ENCODE measurements at places on chromosomes 2 and 18.

DNA sequence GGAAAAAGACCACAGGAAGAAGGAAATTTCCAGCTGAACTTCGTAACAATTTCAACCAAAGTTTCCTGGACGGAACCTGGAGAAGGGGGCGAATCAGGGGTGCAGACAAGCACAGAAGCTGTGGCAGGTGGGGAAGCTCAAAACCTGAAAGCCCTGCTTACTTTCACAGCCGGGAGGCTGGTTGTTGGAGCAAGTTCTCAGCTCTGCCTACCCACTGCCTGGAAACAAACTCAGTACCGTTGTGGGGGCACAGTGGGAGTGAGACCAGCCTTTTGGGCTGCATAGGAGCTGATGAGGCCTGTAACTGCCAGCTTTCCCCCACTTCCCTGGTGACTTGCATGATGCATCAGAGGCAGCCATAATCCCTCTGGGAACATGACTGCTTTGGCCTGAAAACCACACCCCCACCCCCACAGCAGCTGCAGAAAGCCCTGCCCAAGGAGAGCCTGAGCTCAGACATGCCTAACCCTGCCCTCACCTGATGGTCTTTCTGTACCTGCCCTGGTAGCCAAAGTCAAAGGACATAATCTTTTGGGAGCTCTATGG lies 207.0 kb upstream of the VWC2L start:
- DNase-seq: no peak

DNA sequence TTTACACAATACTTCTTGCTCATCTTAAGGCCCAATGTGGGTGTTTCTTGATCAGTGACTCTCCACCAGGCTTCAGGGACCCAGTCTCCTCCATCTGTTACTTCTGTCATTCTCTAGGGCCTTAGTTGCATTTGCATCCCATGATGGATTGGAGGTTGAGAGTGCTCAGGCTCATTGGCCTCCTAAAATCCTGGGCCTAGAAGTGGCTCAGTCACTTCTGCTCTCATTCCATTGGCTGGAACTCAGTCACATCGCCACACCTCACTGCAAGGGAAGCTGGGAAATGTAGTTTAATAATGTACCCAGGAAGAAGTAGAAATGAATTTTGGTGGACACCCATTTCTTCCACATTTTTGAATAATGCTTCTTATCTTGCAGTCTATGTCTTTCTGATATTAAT lies 223.5 kb downstream of the HRH4 start:
- DNase-seq: no peak

GRCh38 chr2:64112016-64112415 lies 32.2 kb downstream of the PELI1 start:
- no peak for DNase-seq

DNA sequence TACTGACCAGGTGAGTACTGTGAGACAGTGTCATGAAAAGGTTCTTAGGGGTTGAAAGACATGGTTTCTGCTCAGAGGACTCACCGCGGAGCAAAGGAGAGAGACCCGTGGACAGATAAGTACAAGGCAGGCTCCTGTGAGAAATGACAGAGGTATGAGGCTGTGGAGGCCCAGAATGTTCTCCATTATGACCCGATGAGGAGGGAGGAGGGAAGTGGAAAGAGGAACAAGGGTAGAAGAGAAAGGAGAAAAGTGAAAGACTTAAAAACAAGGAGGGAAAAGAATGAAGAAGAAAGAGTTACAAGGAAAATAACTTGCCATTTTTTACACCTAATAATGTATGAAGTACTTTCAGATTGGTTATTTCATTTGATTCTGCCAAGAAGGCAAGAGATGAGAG lies 29.8 kb downstream of the MAPRE3 start:
- no peak for DNase-seq

- no peak for DNase-seq
Observed at GRCh38 chr18:78292618-78293380, 686.8 kb upstream of the SALL3 start.

- no peak for DNase-seq
Observed at GRCh38 chr2:189337656-189338055, 103.6 kb upstream of the WDR75 start.
